ENCODE measurements at places on chromosomes 7 and 10.

- no peak for DNase-seq
Measured at GRCh38 chr10:132677096-132677472, 108.9 kb downstream of the NKX6-2 start.

DNA sequence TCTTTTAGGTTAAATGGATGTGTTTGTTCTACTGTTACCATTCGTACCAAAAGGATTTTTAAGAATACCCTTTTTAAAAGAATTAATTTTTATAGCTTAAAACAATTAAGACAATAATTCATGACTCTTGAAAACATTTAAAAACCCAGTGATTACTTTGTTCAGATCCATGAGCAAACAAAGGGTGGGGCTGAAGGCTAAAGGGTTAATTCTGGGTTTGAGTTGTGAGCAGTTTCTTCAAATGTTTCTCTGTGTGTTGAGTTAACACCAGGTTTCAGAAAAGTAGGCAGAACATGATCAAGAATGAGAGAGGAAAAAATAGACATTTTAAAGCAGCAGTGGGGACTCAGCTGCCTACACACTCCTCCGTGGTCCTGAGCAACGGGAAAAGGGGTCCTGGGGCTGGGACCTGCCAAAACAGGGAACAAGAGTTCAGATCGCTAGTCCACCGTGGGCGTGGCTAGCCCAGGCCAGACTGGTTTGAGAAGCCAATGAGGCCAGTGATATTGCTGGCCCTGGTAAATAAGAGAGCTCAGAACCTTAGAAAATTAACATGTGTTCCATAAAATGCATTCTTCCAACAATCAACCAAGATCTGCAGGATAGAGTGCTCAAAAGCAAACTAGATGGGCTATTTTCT lies 14.9 kb upstream of the EZH2 start:
- no peak for DNase-seq

GRCh38 chr10:121007264-121007663 lies 156.1 kb downstream of the WDR11 start:
- peak; percentile 40 for DNase-seq

GRCh38 chr7:8742837-8743236 lies 309.4 kb downstream of the NXPH1 start:
- no peak for DNase-seq

- no peak for DNase-seq
Measured at GRCh38 chr10:119754085-119754484, 28.2 kb downstream of the INPP5F start.

- DNase-seq, result peak; percentile 42
Measured at GRCh38 chr10:44384601-44385025, 284 bp downstream of the CXCL12 start.

DNA sequence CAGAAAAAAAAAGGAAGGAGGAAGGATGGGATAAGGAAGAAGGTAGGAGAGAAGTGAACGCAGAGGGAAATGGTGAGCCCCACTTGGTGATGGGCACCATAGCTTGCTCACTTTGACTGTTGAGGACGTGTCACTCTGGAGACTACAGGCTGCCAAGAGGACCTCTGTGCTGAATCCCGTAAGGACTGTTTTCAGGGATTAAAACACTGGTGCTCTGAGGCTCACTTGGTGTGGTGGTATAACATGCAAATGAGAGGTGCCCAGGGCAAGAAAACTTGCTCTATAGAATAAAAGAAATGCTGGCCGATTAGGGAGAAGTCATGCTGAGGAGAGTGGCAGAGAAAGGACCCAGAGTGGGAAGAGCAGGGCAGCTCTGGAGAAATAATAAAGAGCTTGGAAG lies 5.3 kb upstream of the IL2RA start:
- DNase-seq, result no peak

DNA sequence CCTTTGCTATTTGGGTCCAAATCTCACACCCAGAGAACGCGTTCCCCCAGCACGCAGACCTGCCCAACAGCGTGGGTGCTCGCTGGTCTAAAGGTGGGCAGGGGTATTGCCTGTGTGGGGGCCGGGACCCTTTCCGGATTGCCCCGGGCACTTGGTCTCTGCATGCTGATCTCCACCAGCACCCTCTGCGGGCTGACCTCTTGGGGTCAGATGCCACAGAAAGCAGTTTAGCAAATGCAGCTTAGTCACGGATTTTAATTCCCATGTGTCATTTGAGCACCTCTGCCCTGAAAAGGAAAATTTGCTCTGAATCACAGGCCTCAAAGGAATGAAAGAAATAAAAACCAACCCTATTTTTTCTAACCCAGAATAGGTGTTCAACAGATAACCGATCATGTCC lies 46.7 kb downstream of the PKD1L1 start:
- DNase-seq, result peak; percentile 21

DNA sequence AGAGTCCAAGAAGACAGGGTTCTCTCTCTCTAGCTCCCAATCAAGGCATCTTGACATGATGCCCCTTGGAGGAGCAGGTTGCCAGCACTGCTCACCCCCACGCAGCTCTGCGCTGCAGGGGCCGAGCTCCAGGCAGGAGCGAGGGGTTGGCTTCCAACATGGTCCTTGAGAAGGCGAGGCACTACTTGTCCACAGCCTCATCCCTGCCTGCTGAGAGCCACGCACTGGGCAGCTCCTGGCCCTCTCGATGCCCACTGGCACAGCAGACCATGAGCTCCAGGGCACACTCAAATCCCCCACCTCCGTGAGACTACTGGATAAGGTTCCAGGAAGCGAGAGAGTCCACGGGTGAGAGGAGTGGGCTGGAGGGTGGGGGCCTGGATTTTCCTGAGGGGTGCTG lies 31.1 kb downstream of the RAMP3 start:
- DNase-seq, result no peak

GRCh38 chr7:121954803-121955202 lies 81.8 kb downstream of the PTPRZ1 start:
- DNase-seq, result peak; percentile 16

- peak; percentile 19 for DNase-seq
Measured at GRCh38 chr7:121343302-121343701, 14.5 kb downstream of the WNT16 start.

- DNase-seq, result peak; percentile 24
Measured at GRCh38 chr7:130505753-130506152, 13.9 kb downstream of the MEST start.

DNA sequence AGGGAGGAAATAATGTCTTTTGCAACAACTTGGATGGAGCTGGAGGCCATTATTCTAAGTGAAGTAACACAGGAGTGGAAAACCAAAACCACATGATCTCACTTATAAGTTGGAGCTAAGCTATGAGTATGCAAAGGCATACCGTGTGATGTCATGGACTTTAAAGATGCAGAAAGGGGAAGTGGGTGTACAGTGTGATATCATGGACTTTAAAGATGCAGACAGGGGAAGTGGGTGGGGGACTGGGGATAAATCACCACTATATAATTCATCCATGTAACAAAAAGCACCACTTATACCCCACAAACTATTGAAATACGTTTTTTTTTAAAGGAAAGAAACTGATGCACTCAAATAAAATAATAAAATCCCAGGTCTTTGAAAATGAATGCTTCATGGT lies 29.5 kb downstream of the LYZL2 start:
- peak; percentile 13 for DNase-seq

GRCh38 chr7:3568516-3568915 lies 267.5 kb downstream of the SDK1 start:
- no peak for DNase-seq
